Right ventricle myocardium superior (tissue), 1 donor: ENCODE measurements at places on chromosomes 5 and 9. TPM values are rescaled to one million over a fixed set of nuclear protein-coding genes. Genes with fewer than 3 reads are reported as not detected.

RANBP17 gene
- 2.9 TPM for total RNA-seq

SLC28A3 gene
- total RNA-seq = 0.24 TPM

SPAAR gene
- total RNA-seq = 8.3 TPM

PSMD5 gene
- 14.3 TPM for total RNA-seq

- peak; percentile 84 for DNase-seq
Measured at GRCh38 chr9:91036826-91037510, 235.3 kb downstream of the SYK start.

DNA sequence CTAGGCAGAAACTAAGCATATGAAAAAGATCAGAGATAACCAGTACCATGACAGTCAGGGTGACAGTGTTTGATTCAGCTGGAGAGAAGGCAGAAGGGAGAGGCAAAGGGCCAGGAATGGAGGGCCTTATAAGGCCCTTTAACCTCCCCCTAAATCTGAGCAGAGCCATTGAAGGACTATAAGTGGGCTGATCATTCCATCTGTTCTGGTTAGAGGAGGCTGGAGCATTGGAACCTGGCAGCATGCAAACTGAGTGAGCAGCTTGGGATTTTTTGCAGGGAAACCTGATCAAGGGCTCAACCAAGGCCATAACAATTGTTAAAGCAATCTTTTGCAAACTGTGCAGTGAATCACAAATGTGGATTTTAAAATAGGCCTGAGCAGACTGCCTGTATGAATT, 174.5 kb upstream of the DAP start:
- no peak for DNase-seq

C9orf78 gene
- total RNA-seq = 31.4 TPM

TEX48 gene
- total RNA-seq = not detected

MACIR gene
- total RNA-seq = 3.9 TPM

DENND4C gene
- total RNA-seq = 20.8 TPM

- DNase-seq = no peak
Measured at GRCh38 chr5:71652803-71653543, 65.8 kb downstream of the MCCC2 start.

DNA sequence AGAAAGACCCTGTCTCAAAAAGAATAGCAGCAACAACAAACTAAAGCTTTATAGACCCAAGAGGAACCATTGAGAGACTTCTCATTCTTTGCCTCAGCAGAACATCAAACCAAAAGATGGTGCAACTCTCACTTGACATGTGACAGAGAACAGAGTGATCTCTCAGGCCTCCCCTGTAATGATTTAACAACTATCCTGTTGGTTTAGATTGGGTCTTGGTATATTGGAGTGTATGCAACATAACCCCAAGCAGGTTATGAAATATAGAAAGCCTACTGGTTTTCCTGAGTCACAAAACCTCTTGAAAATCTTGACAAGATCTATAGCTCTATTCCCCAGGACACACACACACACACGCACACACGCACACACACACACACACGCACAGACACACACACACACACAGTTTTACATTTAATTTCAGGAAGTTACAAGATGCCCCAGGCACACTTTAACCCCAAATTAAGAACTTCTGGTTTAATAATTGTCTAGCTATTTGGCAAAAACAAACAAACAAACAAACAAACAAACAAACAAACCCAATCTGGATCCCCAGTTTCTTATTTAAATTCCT, 6.5 kb upstream of the FGF1 start:
- no peak for DNase-seq

OGN gene
- total RNA-seq = 10.0 TPM

- no peak for DNase-seq
Measured at GRCh38 chr5:157509587-157509986, 49.6 kb downstream of the NIPAL4 start.

GRCh38 chr5:64576250-64576649, 70.4 kb downstream of the RGS7BP start:
- DNase-seq = no peak

DNA sequence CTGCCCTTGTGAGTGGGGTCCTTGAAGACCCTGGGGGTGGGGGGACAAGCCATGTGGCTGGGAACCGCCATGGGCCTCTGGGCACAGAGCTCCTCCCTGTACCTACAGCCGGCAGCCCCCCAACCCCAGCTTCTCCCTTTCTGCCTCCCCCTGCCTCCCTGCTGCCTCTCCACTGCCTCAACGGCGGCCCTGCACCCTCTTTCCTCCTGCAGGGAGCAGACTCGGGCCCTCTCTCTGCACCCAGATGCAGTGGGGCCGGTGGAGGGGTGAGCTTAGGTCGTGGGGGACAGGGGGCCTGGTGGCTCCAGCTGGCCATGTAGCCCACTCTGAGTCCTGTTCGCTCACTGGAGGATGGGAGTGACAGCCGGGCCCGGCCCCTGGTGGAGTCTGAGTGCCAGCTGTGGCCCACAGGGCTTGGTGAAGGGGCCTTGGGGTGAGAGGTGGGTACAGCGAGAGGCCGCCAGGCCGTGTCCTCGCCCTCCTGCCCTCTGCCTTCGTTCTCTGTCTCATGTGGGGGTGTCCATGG, 139.3 kb upstream of the COL5A1 start:
- DNase-seq = no peak

- no peak for DNase-seq
Measured at GRCh38 chr5:9362600-9362999, 183.3 kb downstream of the SEMA5A start.

DNA sequence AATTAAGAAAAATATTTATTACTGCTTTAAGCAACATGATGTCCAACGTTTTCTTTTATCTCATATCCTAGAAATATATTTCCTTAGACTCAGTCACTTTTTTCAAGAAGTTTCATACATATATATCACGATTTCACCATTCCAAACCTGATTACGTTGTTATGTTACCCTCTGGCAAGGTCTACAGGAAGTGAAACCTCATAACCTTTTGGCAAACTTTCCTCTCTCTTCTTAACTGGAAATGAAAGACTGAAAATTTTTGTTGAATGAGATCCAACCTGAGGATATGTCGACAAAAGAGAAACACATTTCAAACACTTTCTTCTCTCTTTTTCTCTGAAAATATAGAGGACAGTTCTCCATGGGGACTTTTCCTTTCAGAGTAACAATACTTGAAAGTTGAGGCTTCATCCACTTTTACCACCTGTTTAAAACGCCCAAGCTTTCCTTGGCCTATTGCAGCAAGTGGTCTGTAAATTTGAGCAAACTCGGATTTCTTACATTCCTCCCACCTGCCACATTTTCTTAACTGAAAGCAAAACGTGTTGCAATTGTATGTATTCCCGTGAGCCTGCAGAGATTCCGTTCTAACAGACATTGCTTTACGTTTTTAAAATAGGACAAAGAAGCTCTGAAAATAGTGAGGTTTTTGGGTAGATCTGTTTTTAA, 298.1 kb downstream of the CETN3 start:
- DNase-seq = no peak

DIAPH1 gene
- total RNA-seq = 32.0 TPM

GRCh38 chr5:98777295-98777694, 3.8 kb downstream of the RGMB start:
- DNase-seq = no peak

DNA sequence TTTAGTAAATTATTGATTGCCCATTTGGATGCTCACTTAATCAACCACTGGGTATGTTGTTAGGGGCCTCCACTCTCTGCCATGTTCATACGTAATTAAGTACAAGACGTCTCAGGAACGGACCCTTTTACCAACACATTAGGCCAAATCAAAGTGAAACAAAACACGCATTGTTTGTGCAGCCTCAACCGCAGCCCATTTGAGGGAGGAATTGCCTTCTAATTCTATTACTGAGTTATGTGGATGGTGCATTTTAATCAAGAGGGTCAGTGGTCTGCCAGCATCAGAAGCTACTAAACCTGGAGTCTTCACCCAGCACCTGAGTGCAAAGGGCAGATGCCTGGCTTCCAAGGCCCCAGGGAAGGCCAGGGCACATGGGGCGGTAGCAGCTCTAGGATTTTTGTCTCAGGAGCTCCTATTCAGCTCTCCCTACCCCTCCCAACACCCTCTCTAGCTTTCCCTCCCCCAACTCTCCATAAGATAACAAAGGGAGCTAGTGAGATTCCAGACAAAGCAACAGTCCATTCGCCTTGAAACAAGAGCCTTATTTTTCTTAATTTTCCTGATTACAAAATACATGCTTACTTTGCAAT, 7.9 kb upstream of the MED27 start:
- DNase-seq = no peak

DNA sequence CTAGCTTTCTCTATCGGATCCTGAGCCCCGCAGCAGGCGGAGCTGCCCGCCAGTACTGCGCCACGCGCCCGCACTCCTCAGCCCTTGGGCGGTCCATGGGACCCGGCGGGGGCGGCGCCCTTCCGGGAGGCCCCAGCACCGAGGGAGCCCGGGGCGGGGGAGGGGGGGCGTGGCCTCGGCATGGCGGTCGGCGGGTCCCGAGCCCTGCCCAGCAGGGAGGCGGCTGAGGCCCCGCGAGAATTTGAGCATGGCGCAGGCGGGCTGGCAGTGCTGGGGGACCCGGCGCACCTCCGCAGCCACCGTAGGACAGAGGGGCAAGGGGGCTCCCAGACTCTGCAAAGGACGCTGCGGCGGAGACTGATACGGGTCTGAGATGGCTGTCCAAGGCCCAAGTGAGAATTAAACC, 6.8 kb downstream of the ZDHHC11B start:
- no peak for DNase-seq

- no peak for DNase-seq
Measured at GRCh38 chr5:93890657-93891056, 149.3 kb upstream of the POU5F2 start.
